ENCODE measurements at places on chromosomes 11 and 22. TPM values are rescaled to one million over a fixed set of nuclear protein-coding genes. Genes with fewer than 3 reads are reported as not detected.

- DNase-seq = no peak
Observed at GRCh38 chr11:125367710-125368109, 128.4 kb downstream of the FEZ1 start.

GRCh38 chr11:67456068-67456705 lies 1.0 kb downstream of the CABP4 start:
- DNase-seq = peak; percentile 69

DNA sequence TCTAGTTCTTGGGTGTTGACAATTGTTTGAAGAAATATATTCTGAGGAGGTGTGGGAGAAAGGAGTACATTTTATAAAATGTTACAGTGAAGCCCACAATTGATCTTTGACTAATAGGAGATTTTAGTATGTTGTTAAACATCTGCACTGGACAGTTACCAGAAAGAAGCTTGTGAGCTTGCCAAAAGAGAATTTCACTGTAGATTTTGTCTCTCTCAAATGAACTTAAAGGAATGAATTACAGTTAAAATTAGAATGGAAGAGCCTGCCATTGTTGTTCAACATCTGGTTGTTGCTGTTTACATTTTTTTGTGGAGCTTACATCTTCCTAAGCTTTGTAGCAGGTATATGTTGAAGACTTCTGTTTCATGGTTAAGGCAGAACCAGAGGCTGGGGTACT lies 620.5 kb upstream of the CCDC179 start:
- no peak for DNase-seq

GRCh38 chr11:43790444-43790794 lies 90.2 kb upstream of the ALKBH3 start:
- no peak for DNase-seq

DNA sequence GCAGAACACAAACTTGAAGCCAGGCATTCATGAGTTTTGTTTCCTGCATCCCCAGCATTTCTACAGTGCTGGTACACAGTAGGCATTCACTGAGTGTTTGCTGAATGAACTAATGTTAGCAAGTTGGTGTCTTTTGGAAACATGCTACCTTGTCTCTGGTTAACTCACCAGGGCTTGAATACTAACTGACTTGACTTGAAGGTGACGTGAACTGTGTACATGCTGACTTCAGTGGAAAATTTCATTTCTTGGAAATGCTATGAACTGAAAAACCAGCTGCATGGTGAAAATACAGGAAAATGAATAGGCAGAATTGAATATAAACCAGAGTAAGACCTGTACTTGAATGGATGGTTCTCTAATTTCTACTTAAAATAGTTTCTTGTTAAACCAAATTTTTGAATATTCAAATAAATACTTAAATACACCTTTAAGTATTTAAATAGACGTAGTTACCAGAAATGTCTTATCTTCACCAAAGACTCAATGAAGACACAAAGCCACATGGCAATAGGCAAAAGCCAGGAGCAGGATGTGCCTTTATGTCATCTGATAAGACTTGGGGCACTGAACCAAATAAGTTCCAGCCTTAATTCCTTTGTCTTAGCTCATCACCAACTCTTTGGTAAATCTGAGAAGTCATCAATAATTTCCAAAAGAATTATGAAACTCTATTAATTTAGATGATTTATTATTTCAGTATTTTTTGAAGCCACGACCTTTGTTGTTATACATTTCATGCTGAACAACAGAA lies 39.7 kb upstream of the POU2AF2 start:
- no peak for DNase-seq

DNA sequence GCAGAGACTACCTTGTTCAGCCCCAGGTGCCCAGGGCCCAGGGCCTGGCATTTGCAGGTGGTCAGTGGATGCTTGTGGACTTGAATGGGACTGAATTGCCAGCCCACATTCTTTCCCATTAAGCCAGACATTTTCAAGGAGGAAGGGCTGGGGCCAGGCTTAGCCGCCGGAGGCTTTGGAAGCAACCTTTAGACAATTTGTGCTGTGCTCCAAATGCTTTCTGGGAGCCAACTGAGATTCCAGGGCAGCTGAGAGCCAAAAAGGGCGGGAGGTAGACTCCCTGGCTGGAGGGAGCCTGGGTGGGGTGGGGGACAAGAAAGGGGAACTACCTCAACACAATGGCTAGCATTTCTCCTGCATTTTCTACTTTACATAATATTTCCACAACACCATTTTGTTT lies 54.8 kb upstream of the TIMP3 start:
- no peak for DNase-seq

- DNase-seq = peak; percentile 93
Observed at GRCh38 chr22:29205594-29206371, at the start of gene EMID1. Gene EMID1, plus strand, starts transcription at chr22:29205896. Its CDS starts 143 bp downstream, at chr22:29206039.

DNA sequence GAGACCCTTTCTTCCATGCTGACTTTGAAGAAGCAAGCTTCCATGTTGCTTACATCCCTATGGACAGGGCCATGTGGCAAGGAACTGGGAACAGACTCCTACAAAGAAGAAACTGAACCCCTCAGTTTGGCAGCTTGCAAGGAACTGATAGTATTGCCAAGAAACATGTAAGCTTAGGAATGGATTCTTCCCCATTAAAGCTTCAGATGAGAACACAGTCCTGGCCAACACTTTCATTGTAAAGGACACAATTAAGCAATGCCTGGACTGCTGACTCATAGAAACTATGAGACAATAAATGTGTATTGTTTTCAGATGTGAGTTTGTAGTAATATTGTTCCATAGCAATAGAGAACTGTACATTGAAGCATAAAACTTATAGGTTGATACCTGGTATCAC lies 82.4 kb downstream of the AASDHPPT start:
- DNase-seq = no peak

- no peak for DNase-seq
Observed at GRCh38 chr11:60098508-60098907, 10.0 kb downstream of the MS4A2 start.

Gene RASGRP2
- 0.29 TPM for total RNA-seq

Gene GLB1L3
- total RNA-seq = not detected
